Activated CD4-positive, alpha-beta T cell treated with anti-CD3 and anti-CD28 coated beads, Interleukin-2, amount 10 ng/mL, durations not matched to agents 7 days and 5 days (primary cell): ENCODE measurements at places on chromosomes 12 and 14. TPM values are rescaled to one million over a fixed set of nuclear protein-coding genes. Genes with fewer than 3 reads are reported as not detected.
A peak's percentile ranks its signal among the peaks of the same experiment; 100 is the strongest.

GRCh38 chr14:64823305-64823861 lies 56.3 kb downstream of the SPTB start:
- peaks cover 32% of the 10 kb centered on the region for H3K27me3 ChIP-seq
- DNase-seq: peak; percentile 68
- no peaks in the 10 kb centered on the region for H3K36me3 ChIP-seq
- H3K4me3 ChIP-seq: no peak overlapping the region
- H3K4me1 ChIP-seq: peaks cover 3% of the 10 kb centered on the region
- no peak overlapping the region for H3K27ac ChIP-seq

- H3K27me3 ChIP-seq: peaks cover 14% of the 10 kb centered on the region
- H3K36me3 ChIP-seq: no peaks in the 10 kb centered on the region
- peak; percentile 23 for DNase-seq
- H3K4me3 ChIP-seq: no peak overlapping the region
Observed at GRCh38 chr12:117875744-117876435, 92.9 kb downstream of the KSR2 start.

- no peaks in the 10 kb centered on the region for H3K4me1 ChIP-seq
- H3K36me3 ChIP-seq: no peaks in the 10 kb centered on the region
- no peak overlapping the region for H3K4me3 ChIP-seq
- peaks cover 4% of the 10 kb centered on the region for H3K27me3 ChIP-seq
Observed at GRCh38 chr12:69698054-69698453, 1.0 kb downstream of the BEST3 start.

GRCh38 chr14:76894308-76894707 lies 68.1 kb downstream of the LRRC74A start:
- H3K27me3 ChIP-seq: no peaks in the 10 kb centered on the region
- peaks cover 4% of the 10 kb centered on the region for H3K36me3 ChIP-seq
- H3K4me1 ChIP-seq: no peaks in the 10 kb centered on the region
- H3K27ac ChIP-seq: no peak overlapping the region
- DNase-seq: no peak
- no peak overlapping the region for H3K4me3 ChIP-seq

Gene ZC2HC1C
- 3.1 TPM for total RNA-seq

Gene CAPZA3
- not detected for total RNA-seq
